Fibroblast of mammary gland (primary cell): ENCODE measurements at places on chromosomes 6 and 20.
A peak's percentile ranks its signal among the peaks of the same experiment; 100 is the strongest.

- peak; percentile 50 for DNase-seq
These were observed 718.5 kb downstream of the RFPL4B start for GRCh38 chr6:113065611-113066010.

DNA sequence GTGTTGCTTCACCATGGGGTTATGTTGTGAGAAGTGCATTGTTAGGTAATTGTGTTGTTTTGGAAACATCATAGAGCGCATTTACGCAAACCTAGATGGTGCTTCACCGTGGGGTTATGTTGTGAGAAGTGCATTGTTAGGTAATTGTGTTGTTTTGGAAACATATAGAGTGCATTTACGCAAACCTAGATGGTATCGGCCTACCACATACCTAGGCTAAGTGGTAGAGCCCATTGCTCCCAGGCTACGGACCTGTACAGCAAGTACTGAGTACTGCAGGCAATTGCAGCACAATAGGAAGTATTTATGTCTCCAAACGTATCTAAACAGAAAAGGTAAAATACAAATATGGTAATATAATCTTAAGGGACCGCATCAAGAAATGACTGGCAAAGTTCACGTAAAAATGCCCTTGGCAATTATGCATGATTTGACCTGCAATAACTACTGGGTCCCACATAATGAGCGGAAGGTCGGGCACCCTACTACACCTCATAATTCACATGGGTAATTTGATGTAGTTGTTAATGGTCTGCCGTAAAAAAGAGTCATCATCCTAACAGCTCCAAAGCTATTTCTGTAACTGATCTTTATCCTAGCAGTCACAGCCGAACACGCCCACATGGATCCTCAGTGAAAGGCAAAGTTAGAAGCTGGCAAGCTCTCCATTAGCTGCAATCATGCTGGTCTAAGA lies 76.0 kb downstream of the RSPH3 start:
- DNase-seq, result no peak

DNA sequence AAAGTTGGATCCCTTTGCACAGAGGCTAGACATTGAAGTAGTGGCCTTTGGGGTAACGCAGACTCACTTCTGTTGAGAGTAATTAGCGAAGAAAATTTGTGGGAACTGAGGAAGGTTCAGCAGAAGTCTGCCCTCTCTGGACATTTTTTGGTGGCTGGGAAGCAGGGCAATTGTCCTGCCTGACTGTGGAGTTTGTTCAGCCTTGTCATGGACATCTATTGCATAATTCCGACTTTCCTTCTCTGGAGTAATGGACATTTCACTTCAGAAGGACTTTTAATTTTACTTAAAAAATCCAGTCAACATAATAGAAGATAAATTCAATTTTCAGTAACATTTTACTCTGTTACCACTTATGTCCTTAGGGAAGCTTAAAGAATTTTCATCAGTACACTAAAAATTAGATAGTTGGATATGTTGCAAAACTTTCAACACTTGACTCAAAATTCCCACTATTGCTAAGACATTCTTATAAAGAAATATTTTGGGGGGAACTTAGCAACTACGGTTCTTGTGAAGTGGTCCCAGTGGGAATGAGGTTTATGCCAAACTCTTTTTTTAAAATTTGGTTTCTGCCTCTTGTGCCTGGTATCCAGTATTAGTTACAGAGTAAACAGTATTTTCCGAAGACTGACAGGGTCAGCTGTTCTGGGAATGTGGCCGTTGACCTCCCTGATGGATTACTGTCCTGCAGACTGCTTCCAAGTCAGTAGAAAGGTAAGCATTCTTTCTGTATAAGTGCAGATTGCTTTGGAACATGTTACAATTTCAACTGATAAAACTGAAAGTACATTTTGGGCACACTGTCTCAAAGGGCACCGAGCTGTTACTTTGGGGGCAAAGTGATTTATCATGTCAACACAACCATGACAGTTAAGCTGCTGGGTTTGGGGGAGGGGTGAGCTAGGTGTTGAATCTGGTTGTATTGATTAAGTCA lies 100.6 kb upstream of the MLIP start:
- peak; percentile 47 for DNase-seq

- DNase-seq, result no peak
These were observed 17.8 kb downstream of the BNIP5 start for GRCh38 chr6:36318690-36319435.

DNA sequence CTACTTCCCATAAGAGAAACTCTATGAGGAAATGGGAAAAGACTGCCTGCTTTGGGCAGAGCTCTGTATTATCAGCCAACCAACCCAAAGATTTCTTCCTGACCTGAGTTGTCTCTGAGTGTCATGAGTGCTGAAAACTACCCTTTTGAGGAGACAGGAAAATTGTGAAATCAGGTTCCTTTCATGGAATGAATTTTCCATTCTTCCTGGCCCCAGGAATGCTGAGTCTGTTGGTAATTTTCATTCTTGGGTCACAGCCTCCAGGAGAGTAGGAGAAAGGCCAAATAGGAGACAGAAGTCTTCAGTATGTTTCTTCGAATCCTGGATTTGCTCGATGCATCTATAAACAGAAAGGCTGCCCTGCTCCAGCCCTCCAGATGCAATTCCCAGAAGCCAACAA lies 53.6 kb downstream of the SCML4 start:
- DNase-seq, result peak; percentile 45

GRCh38 chr6:41080621-41081020 lies 7.8 kb downstream of the NFYA start:
- DNase-seq, result no peak

DNA sequence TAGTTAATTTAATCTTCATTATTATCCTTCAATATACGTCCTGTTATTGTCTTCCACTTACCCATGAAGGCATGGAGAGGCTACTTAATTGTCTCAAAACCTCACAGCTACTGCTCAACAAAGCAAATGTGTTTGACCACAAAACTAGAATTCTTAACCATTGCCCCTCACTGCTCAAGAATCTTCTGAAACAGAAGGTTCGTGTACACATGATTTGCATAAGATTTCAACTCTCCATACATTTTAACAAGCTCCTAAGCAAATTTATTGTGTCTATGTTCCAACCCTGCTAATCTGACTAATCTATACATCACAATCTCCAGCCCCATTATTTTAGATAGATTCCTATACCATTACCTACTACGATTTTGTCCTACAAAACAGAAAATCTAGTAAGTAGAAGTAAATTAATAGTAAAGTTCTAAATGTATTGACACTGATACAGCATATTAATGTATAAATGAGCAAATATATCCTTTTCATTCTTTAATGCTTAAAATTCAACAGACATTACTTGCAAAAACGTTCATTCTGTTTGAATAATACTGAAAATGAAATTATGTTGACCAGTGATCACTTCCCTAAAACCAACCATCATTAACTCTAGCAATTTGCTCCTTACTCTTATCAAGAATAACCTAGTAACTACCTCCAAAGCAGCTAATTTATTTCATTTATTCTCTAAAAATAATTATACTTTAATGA lies 89.7 kb upstream of the RNF217 start:
- no peak for DNase-seq

DNA sequence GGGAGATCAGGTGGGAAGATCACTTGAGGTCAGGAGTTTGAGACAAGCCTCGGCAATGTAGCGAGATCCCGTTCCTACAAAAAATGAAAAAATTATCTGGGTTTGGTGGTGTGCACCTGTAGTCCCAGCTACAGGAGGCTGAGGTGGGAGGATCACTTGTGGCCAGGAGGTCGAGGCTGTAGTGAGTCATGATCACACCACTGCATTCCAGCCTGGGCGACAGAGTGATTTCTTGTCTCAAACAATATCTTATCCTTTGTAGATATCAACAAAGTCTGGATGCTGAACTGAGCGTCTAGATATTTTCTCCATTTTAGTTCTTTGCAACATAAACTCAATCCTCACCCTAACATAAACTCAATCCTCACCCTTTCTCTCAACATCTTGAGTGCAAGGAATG lies 197.6 kb downstream of the DTNBP1 start:
- DNase-seq, result no peak

DNA sequence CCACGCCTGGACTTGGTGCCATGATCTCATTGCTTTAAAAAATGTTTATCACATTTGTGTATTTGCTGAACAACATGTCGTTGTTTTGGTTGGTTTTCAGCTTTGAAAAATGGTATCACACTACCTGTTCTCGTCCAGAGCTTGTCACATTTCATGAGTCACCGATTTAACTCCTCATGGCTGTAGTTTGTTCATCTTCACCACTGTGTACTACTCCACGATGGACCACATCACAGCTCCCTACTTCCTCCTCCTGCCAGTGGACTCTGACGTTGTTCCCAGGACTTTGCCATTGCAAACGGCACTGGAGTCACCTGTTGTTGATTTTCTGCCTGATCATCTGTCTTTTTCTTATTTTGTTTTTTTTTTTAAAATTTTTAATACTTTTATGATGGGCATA lies 157.7 kb downstream of the ERMARD start:
- DNase-seq, result no peak

GRCh38 chr20:2038161-2038560 lies 44.3 kb upstream of the PDYN start:
- no peak for DNase-seq

DNA sequence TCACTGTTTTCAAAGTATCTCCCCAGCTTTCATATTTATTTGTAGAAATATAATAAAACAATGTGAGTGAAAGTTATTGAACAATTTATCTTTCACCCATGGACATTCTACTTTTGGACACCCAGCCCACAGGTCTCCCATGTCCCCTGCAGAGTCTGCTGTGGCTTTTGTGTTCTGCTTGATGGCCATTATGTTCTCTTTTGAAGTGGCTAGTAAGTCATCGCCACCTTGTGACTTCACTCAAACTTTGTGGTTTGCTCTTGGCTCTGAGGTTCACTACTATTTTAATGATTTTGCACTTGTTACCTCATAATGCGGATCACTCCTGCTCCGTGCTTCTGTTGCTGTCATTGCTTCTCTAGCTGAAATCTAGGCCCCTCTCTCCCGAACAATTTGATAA lies 10.2 kb upstream of the DEFB113 start:
- DNase-seq, result no peak

- no peak for DNase-seq
These were observed 95.9 kb downstream of the FOXC1 start for GRCh38 chr6:1705630-1706029.

GRCh38 chr6:65566117-65566516 lies 140.9 kb downstream of the EYS start:
- no peak for DNase-seq

GRCh38 chr6:79301290-79301689 lies 66.8 kb upstream of the HMGN3 start:
- DNase-seq, result no peak

GRCh38 chr20:36579996-36580545 lies 6.7 kb downstream of the TGIF2 start:
- DNase-seq, result peak; percentile 40

GRCh38 chr6:48835421-48835958 lies 627.6 kb downstream of the MMUT start:
- peak; percentile 60 for DNase-seq

- no peak for DNase-seq
These were observed 144.0 kb downstream of the GJA1 start for GRCh38 chr6:121579478-121579877.

GRCh38 chr6:1226277-1227099 lies 85.4 kb upstream of the FOXQ1 start:
- DNase-seq, result no peak

- DNase-seq, result no peak
These were observed 55.2 kb downstream of the B4GALT5 start for GRCh38 chr20:49658508-49658907.

GRCh38 chr6:39207416-39208222 lies 21.7 kb downstream of the KCNK5 start:
- no peak for DNase-seq

- DNase-seq, result no peak
These were observed 90.4 kb downstream of the FNDC1 start for GRCh38 chr6:159259441-159260125.

DNA sequence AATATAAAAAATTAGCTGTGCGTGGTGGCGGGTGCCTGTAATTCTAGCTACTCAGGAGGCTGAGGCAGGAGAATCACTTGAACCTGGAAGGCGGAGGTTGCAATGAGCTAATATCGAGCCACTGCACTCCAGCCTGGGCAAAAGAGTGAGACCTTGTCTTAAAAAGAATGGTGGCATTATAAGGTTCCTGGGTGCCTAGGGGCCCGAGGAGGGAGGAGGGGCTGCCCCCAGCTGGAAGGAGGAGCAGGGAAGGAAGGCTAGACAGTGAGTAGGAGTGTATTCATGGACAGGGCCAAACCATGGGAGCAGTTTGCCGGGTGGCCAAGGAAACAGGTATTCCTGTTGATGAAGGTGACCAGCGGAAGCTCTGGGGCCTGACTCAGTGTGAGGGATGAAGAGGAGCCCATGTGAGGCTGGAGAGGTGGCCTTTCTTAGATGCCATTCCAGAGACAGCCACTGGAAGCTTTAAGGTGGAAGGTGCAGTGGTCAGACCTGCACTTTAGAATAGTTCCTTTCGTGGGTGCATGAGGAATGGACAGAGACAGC lies 24.2 kb downstream of the MANBAL start:
- DNase-seq, result no peak

GRCh38 chr6:17865243-17865642 lies 122.2 kb downstream of the KIF13A start:
- DNase-seq, result no peak

- DNase-seq, result no peak
These were observed 206.3 kb upstream of the RAB32 start for GRCh38 chr6:146337376-146337775.

GRCh38 chr6:98828211-98828788 lies 6.1 kb upstream of the POU3F2 start:
- no peak for DNase-seq

DNA sequence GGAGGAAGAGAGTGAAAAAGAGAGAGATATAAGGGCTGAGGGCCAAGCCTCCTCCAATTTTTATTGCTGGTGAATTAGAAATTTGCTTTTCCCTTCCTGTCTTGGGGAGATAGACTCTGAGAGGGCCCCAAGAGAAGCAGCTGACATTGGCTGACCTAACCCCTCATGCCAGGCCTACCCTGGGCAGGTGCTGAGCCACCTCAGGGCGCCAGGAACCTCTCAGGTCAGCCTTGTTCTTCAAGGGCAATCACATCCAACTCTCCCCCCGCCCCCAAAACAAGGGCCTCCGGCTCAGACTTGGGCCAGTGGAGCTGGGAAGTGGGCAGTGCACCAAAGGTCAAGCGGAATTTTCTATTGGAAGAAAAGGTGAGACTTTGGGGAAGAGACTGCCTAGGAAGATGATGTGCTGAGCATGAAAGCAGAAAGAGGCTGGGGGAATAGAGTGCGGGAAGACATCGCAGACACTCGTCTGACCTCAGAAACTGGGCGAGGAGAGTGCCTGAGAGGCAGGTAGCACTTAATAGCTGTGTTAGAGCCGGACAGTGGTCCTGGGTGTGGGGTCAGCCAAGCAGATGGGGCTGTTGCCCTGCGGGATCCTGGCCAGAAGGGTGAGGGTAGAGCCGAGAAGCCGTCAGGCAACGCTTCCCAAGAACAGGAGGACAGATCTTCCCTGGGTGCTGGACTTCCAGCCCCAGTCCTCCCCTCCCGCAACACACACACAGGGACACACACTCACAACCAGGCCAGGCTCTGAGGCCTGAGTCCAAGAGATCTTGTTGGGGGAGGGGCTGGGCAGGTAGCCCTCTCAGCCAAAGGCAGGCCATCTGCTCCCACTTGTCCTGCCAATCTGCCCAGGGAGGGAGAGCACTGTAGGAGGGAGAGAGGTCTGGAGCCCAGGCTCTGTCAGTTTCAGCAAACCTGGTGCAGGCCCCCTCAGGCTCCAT lies 3.7 kb upstream of the FASTKD5 start:
- no peak for DNase-seq

- no peak for DNase-seq
These were observed 7.5 kb upstream of the IFNGR1 start for GRCh38 chr6:137226697-137227096.
